Activated CD4-positive, alpha-beta T cell treated with anti-CD3 and anti-CD28 coated beads for 36 hours (primary cell): ENCODE measurements at places on chromosomes 2 and 18. TPM values are rescaled to one million over a fixed set of nuclear protein-coding genes. Genes with fewer than 3 reads are reported as not detected.
A peak's percentile ranks its signal among the peaks of the same experiment; 100 is the strongest.

GRCh38 chr2:26284132-26284531, 39.4 kb downstream of the HADHB start:
- DNase-seq: no peak

DNA sequence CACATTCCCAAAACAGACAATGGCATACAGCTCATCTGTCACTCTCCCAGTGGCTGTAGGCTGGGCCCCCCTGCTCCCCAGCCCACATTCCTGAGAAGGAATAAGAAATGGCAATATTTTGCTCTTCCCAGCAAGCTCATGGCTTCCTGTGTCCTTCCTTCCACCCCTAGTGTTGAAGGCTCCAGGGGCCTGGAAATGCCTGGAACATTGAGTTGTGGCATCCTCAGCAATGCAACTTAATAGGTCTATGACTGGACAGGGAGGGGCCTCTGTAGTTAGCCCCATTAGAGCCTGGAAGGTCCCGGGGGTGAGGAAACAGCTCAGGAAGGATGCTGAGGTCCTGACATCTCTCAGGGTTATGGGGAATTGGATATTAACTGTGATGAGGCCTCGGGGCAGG, 3.3 kb downstream of the KIF3C start:
- no peak for DNase-seq

GRCh38 chr18:60266558-60266957, 106.0 kb downstream of the MC4R start:
- DNase-seq: no peak

GRCh38 chr2:2566396-2567323, 235.6 kb upstream of the MYT1L start:
- DNase-seq: no peak

- DNase-seq: no peak
Observed at GRCh38 chr2:27003007-27003406, 29.8 kb upstream of the TMEM214 start.

IGFBP5 gene
- not detected for total RNA-seq

DNA sequence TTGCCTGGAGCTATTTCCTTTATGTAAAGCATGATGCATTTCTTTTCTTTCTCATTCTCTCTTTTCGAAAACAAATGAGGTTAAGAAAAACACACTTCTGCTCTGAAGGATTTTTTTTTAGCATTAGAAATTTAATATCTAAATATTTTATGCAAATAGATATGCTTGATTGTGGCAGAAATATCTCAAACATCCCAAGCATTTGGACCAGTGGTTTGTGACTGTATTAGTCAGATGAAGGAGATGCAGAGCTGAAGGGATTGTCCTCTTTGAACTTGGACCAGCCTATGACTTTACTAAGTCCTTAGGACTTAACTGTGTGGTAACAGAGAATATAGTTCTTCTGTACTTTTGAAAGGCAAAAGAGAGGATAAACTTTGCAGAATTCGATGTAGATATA, 335.9 kb upstream of the NT5C1B start:
- no peak for DNase-seq

GRCh38 chr2:175282300-175282699, 100.8 kb upstream of the ATP5MC3 start:
- DNase-seq: no peak

DNA sequence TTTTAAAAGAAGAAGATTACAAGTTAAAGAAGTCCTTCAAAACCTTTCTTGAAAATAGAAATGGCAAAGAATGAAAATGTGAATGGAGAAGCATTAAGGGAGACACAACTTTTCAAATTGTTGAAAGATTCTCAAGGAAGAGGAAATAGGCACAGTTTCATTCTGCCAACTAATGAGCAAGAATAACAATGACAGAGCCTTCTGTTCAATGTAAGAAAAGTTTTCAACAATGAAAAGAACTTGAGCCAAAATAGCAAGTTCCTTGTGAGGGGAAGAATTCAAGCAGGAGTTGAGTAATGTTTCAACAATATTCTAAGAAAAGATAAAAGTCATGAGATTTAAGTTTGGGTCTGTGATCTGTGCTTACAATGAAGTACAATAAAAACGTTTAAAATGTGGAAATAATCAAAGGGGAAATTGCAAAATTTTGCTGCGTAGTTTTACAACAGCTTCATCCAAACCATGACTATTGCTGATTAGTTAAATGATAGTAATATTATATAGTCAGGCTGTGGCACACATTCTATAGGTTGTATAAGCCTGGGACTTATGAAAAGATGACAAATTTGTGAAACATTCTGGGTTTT, 122.6 kb downstream of the METTL4 start:
- DNase-seq: no peak

COL4A3 gene
- total RNA-seq: not detected

MALL gene
- 1.6 TPM for total RNA-seq

COA5 gene
- 33.2 TPM for total RNA-seq

GRCh38 chr18:79816981-79817606, 19.4 kb downstream of the KCNG2 start:
- no peak for DNase-seq

GRCh38 chr18:26133652-26134051, at the start of gene PSMA8:
Gene PSMA8, plus strand, starts transcription at chr18:26133869. Its CDS starts 97 bp downstream, at chr18:26133966.
- peak; percentile 68 for DNase-seq

- DNase-seq: peak; percentile 11
Observed at GRCh38 chr18:38575648-38576047, 1010.0 kb upstream of the CELF4 start.

DNA sequence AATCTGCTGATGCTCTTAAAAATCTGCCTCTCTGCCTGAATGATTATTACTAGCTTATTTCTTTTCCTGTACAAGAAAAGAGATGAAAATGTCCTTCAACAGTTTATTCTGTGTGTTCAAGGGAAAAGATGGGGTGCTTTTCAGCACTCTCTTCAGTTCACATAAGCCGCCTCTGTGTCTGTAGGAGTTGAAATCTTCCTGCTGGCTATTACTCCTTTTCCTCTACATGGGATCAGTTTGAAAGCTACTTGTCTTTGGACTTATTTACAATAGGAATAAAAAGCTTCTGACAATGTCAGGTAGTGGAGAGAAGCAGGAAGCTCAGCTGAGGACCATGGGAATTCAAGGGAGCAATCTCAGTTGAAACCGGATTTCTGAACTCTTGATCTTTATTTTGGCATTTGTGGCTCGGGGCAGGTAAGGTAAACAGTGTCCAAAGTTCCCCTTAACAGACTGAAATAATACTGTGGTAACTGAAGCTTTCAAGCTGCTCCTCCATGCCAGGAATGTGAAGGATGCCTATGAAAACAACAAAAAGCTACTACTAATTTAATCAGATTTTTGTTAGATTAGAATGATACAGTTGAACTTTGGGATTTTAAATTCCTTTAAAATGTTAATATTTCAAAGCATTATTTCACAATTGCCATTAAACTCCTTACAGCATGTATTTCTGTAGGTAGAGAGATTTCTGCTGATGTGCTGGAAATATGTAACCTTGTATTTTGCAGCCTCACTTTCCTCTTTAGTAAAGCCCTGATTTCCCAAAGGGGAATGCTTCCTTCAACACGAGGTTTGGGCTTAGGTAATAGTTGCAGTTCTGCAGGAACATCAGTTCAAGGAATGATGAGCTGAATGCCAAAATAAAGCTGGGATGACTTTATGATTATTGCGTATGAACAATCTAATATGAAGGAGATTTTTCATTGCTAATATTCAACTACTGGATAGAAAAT, 43.6 kb downstream of the MAPRE2 start:
- DNase-seq: no peak

GRCh38 chr2:119106301-119106897, 52.2 kb downstream of the C1QL2 start:
- DNase-seq: peak; percentile 66

AQP4 gene
- not detected for total RNA-seq

DNA sequence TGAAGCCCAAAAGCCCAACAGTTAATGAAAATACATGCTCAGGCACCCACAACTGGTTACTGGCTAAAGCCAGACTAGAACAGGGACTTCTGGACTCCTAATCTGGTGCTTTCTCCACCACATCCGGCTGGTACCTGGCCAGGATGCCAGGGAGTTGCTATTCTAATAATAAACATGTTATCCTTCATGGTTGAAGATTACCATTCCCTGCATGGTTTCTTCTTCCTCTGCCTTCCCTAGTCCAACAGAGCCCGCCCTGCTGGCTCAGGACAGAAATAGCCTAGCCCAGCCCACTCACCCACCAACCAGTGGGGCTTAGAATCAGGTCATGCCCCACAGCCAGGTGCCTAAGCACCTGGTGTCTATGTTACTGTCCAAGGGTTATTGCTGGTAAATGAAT, 184.2 kb downstream of the TMEM247 start:
- no peak for DNase-seq

GRCh38 chr2:102057502-102058292, 65.9 kb downstream of the IL1R2 start:
- peak; percentile 74 for DNase-seq

STAMBP gene
- 104 TPM for total RNA-seq

GRCh38 chr18:73879766-73880165, 267.9 kb downstream of the FBXO15 start:
- no peak for DNase-seq

GRCh38 chr2:28594332-28595108, 98.7 kb downstream of the PLB1 start:
- peak; percentile 93 for DNase-seq

DNA sequence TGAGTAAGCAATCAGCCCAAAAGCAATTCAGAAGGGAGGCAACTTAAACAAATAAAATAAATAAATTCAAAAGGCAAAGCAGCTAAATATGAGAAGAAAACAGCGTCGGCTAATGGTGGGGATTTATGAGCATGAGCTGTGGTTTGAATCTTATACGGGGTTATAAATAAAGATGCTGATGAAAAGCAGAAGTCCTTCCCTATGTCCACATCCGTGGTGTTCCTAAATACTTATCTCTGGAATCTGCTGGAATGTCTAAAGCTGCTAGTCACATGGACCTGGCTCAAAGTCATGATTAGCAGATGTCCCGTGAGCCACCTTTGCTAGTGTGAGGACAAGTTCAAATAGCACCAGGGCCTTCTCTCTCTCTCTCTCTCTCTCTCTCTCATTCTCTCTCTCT, 33.8 kb downstream of the SMIM21 start:
- no peak for DNase-seq

AFG3L2 gene
- total RNA-seq: 56.5 TPM

DNA sequence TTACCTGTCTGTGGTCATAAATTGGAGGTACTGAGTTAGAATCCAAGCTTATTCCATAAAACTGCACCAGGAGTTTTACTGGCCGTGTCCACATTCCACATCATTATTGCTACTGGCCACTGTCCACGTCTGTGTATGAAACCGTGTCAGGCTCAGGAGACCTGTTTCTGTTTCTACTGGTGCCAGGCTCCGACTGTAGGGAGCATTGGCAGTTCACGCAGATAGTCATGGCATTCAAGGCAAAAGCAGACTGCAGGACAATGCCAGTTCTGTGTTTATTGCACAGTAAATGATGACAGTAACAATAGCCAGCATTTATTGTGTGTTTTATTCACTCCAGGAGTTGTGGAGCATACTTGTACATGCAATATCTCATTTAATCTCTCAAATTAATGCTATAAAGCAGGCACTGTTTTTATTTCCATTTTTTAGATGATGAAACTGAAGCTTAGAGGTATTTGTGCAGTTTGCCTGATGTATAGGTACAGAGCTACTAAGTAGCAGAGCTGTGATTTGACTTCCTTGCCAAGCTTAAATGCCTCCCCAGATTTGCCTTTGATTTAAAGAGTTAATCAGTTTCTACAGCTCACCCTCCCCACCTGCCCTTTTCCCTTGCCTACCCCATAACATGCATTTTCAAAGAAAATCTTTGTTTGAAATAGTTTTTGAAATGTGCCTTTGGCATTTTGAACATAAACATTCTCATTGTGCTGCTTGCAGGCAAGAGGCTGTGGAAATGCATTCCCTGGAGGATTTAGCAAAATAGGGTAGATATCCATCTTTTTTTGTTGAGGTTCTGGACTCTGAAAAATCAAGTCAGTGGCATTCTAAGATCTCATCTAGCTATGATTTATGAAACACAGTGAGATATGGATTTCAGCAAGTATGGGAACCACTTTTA, 55.5 kb downstream of the MAP4K4 start:
- DNase-seq: no peak

TUBB8B gene
- total RNA-seq: not detected

GRCh38 chr2:4780679-4781078, 911.5 kb upstream of the SOX11 start:
- DNase-seq: no peak

DES gene
- total RNA-seq: not detected

- no peak for DNase-seq
Observed at GRCh38 chr2:38099099-38100028, 23.4 kb upstream of the CYP1B1 start.

DNA sequence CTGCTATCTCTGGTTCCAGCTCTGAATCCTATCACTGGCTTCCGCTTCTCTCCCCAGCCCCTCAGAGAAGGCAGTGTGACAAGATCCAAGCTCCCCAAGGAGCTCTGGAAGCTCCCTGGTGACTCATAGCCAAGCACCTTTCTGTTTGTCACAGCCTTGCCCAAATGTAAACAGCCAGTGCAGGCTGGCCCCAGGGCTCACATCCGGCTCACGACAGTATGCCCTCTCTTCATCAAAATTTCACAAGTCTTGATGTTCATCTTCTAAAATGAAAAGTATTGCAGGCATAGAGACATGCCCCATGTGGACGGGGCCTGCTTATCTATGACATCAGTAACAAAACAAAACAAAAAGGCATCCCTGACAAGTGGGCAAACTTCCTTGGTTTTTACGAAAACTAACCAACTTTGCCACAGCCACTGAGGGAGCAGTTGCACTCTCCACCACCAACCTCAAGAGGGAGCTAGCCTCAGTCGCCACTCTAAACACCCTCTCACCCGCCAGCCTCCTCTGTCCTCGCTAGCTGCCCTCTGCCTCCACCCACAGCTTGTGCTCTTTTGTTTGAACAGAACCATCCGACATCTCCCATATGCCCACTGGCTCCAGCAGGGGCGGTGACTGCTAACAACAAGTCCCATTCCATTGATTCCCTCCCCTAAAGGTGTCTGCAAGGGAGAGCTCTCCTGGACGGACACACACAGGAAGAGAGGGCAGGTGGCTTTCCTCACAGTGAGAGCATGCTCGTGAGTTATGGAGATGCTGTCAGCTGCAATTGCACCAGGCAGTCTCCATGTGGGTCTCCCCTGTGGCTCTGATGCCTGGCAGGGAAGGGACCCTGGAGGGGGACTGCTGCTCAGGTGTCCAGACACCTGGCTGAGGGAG, 71.0 kb upstream of the DAPL1 start:
- DNase-seq: peak; percentile 11

DNA sequence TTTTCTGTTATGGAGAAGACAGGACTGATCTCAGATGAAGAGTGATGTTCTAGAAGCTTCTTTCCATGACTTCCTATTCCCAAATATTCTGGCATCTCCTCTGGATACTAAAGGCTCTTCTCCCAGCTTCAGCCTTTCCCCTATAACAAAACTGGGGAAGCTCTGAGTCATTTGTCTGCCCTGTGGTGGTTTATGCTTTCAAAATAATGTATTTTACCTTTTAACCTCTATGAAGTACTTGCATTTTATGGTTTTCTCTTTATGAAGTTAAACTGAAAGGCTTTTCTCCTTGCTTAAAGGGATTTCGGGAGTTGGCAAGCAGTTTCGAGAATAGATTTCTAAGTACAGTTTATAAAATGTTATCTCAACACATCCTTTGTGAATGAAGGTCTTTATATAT, 104.4 kb downstream of the TANC1 start:
- no peak for DNase-seq

DNAJC5G gene
- total RNA-seq: not detected
